ENCODE measurements at places on chromosomes 6 and 20.
A peak's percentile ranks its signal among the peaks of the same experiment; 100 is the strongest.

- no peak for DNase-seq
Observed at GRCh38 chr6:209432-210103, 82.7 kb upstream of the DUSP22 start.

DNA sequence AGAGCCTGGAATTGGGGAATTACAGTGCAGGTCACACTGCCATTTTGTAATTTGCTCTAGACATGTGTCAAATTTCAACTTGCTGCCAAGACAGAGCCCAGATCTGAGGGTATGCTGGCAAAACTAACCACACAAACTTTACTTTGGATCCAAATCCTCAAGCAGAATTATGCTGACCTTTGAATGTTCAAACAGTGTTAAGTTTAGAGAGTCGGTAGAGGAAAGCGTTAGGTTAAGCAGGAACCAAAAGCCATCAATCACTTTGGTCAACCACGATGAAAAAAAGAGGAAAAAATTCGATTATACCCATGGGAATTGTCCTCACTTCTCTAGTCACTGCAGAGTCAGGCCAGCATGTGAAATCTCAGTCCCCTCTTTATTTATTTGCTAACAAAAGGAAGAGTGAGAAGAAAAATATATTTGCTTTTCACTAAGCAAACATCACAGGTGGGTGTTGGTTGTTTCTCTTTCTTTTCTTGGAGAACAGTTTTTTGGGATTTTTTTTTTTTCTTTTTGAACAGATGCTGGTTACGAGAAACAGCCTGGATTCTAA, 105.1 kb upstream of the ADGRF1 start:
- no peak for DNase-seq

- DNase-seq, result no peak
Observed at GRCh38 chr20:40991181-40991889, 37.3 kb upstream of the TOP1 start.

GRCh38 chr20:41551011-41551705, 67.0 kb downstream of the CHD6 start:
- no peak for DNase-seq

DNA sequence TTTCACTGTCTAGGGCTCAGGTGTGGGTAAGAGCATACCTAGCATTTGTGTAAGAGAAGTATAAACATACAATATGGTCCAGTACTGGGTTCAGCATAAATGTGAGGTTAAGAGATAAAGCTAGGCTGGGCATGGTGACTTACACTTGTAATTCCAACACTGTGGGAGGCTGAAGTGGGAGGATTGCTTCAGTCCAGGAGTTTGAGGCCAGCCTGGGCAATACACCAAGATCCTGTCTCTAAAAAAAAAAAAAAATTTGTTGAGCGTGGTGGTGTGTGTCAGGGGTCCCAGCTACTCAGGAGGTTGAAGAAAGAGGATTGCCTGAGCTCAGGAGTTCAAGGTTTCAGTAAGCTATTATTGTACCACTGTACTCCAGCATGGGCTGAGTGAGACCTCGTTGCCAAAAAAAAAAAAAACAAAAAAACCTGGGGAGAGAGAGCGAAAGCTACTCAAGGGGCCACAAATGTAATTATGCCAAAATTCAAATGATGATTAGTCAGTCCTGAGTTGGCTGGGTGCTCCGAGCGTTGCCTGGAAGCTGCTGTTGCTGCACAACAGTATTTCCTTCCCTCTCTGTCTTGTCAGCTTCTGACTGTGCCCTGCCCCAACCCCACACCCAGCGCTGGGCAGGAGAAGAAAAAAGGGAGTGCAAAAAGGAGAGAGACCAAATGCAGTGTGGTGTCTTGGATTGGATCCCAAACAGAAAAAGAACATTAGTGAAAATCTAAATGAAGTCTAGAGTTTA, 24.0 kb downstream of the CMTR1 start:
- DNase-seq, result peak; percentile 91

DNA sequence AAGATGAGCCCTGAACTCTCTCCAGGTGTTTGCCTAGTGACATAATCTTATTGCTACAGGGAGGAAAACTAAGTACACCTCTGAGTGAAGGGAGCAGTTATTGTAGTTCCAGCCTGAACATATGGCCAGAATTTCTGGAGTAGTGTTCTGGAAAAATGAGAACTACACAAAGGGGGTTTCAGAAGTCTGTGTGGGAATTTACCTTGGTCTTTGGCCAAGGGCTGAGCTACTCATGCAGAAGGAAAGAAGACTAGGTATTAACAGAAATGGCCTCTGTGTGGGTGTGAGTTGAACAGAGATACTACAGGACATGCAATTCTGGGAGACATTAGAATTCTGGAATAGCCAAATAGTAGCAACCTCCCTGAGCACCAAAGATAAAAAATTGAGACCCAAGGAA, 1009.7 kb upstream of the GJE1 start:
- no peak for DNase-seq

DNA sequence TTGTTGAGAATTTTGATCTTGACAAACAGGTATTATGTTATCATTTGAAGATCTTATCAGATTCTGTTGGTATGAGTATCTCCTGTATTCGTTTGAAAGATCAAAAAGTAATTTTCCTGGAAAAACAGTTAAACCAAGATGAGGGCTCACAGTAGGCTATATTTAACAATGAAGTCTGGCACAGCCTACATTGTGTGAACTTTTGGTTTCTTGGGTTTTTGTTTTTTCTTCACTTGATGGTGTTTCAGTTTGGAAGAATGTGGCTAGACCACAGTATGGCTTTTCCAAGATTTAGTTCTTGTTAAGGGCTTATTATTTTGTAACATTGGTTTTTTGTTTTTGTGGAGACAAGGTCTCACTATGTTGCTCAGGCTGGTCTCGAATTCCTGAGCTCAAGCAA, 306.4 kb downstream of the CDKAL1 start:
- peak; percentile 78 for DNase-seq

DNA sequence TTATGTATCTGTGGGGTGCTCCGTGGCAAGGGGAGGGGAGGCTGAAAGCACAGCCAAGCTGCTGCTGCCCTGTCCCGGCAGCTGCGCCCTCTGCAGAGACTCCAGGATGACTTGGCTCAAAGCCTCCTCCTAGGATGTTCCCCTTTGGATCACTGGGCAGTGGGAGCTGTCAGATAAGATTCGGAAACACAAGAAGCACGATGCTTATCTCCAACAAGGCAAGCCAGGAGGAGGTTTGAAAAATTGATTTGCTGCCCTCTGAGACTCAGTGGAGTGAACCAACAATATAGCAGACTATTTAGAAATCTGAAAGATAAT, 776.4 kb downstream of the C6orf118 start:
- DNase-seq, result no peak
